Endodermal cell (in vitro differentiated cells): ENCODE measurements at places on chromosomes 5 and 9. TPM values are rescaled to one million over a fixed set of nuclear protein-coding genes. Genes with fewer than 3 reads are reported as not detected.

The SLC6A18 gene
- total RNA-seq, result not detected in 3 replicates

The QRFP gene
- total RNA-seq, result not detected in 3 replicates

The FGF1 gene
- 0.77 and 2.1 TPM in 2 replicates for total RNA-seq

The TRPM3 gene
- 1.8 and 2.3 TPM in 2 replicates for total RNA-seq

The CCDC152 gene
- total RNA-seq, result 3.8 and 4.7 TPM in 2 replicates

The CDC20B gene
- 0.13 and 0.27 TPM in 2 replicates for total RNA-seq

GRCh38 chr5:118196229-118196628 is 792.1 kb downstream of the DTWD2 start:
- no peak for DNase-seq

DNA sequence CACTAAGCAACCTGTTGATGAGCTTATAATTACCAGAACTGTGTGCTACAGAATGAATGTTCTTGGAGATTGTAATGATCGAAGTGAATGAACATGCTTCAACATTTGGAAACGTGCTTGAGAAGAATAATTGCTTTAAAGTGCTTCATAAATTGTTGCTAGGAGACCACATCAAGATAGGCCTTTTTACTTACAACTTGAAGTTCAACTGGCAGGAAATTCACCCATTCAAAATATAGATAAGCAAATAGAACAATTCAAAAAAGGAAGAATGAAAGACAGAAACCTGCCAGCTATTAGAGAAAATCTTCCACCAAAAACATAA is 38.0 kb upstream of the SLC44A1 start:
- no peak for DNase-seq

GRCh38 chr5:138351056-138351455 is 1.4 kb upstream of the KDM3B start:
- DNase-seq, result peak; percentile 11

GRCh38 chr5:171092194-171092593 is 216.9 kb upstream of the TLX3 start:
- no peak for DNase-seq

DNA sequence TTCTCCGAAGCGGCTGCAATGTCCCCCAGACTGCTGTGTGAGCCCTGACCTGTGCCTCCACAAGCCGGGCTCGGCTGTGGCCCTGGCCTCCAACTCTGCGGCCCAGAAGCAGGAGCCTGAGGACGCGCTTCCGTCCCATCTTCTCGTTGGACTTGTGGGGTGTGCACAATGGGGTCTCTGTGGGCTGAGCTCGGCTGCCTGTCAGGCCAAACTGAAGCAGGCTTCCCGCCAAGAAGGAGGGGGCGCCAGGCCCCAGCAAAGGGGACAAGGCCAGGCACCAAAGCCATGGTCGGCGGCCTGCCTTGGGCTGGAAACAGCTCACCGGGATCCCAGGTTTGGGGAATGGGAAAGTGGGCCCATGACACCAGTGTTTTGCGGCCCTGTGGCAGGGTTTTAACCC is 4.1 kb downstream of the NOTCH1 start:
- DNase-seq, result no peak

DNA sequence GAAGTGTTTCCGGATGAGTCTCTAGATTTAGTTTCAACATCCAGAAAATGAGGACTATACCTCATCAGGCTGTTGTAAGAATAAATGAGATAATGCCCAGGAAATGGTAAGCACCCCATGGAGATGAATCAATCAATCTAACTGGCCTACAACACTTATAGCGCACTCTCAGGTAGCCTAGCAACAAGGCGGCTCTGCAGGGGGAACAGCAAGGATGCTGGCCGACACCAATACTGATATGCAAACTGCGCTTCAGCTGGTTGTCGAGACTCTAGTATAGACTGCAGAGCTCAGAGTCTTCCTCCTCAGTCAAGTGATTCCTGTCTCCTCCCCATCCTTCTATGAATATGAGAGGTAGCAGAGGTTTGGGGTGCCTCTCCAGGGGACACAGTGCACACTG is 218.8 kb upstream of the WWC1 start:
- DNase-seq, result no peak

DNA sequence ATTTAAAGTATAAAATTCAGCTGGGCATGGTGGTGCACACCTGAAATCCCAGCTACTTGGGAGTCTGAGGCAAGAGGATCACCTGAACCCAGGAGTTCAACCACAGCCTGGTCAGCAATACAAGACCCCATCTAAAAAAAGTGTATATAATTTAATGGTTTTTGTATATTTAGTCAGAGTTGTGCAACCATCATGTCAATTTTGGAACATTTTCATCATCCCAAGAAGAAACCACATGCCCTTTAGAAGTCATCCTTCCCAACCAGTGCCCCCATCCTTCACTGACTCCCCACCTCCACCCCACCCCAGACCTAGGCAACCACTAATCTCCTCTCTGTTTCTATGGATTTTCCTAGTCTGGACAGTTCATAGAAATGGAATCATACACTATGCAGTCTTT is 18.8 kb upstream of the TEK start:
- no peak for DNase-seq

GRCh38 chr9:117951127-117951526 is 246.9 kb downstream of the TLR4 start:
- no peak for DNase-seq

DNA sequence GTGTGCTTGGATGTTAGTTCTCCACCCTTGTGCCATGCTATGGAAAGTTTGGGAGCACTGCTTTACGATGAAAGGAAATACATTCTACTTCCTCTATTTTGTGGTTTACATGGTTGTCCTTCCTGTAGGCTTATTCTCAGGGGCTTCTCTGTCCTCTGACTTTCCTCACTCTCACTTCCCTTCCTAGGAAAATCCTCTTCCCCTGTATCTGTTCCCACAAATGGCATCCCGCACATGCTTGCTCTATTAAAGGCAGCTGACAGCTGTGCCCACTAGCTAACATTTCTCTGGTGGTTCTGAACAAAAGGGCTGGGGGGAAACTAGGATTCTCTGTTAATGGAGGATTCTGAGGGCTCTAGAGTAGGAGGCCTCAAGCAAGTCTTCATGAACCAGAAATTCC is 52.4 kb downstream of the FAM170A start:
- no peak for DNase-seq

GRCh38 chr5:39151745-39152144 is 67.6 kb downstream of the FYB1 start:
- DNase-seq, result no peak

DNA sequence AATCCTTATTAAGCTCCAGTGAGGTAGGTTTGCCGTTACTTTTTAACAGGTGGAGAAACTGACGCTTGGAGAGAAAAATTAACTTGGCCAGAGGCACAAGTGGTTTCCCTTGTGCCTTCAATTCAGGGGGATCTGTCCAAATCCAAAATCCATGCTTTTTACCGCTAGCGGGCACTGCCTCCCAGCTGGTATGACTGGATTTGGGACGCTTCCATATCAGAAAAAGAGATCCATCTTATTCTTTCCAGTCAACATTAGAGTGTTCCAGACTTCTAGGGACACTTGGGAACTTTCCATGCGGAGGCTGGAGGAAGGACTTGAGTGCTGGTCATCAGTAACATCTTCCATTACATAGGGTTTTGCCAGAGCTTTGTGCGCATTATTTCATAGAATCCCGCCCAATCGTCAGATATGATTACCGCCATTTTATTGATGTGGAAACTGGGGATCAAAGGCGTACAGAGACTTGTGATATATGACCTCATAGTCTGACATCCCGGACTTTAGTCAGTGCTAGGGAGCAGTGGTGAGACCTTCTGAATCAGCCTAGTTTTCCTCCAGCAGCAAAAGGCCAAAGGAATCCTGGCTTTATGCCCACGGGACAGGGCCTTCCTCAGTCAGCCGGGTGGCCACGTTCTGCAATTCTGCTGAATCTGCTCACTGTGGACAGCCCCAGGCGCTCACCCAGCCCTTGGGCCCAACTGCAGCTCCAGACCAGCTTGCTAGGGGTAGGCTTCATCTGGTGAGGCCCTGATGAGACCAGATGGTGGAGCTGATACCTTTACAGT is 1.1 kb upstream of the GNPDA1 start:
- DNase-seq, result peak; percentile 49
